ENCODE measurements at places on chromosomes 7 and 10.

DNA sequence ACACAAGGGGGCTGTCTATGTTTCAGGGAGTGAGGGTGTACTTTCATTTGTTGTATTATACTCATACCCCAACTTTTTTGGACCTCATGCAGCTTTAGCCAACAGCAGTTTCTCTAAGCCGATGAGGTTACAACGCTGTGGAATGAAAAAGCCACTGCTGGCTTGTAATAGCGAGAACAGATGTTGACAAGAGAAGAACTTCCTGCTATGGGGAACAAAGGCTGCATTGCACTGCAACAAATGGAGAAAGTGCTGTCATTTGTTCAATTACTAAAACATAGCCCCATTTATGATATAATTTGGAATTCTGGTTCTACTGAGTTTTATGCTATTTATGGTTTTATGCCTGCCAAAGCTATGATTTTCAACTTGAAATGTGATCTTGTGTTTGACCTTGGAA is 104.2 kb upstream of the TMEM72 start:
- DNase-seq = no peak

DNA sequence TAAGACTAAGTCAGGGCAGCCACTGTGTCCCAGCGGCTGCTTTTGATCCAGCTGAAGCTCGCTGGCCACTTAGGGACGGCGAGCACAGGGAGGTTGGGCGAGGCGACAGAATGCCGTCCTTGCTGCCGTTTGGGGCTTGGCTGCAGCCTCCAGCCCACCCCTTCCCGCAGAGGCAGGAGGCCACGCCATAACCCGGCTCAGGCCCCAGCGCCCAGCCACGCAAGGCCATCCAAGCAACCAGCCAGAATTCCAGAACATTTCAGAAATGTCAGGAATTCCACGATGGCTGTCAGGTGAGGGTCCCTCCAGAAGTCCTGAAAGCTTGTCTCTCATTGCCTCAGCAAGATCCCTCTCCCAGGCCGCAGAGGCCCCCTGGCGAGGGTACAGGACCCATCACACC is 479.1 kb upstream of the FOXK1 start:
- no peak for DNase-seq

DNA sequence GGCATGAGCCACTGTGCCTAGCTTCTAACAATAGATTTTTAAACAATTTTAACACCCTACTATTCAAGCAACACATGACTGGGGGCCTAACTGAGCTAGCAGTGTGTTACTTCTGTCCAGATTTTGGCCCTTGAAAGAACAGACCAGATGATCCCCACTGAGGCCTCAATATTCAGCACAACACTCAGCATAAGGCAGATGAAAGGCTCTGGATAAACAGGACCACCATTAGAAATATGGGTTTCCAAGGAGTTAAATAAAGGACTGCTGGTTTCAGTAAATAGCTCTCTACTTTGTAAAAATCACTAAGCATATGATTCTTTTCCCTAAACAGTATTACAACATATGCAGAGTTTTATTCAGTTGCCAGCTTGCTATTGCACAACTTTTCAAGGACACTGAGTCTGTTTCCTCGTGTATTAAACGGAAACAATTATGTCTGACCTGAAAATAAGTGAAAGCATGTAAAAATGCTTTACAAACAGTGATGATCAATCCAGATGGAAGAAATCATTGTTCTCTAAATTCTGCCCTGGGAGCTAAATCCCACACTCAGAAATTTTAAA is 23.8 kb upstream of the FZD1 start:
- no peak for DNase-seq

GRCh38 chr7:78427209-78427608 is 628.6 kb downstream of the PHTF2 start:
- DNase-seq = no peak

DNA sequence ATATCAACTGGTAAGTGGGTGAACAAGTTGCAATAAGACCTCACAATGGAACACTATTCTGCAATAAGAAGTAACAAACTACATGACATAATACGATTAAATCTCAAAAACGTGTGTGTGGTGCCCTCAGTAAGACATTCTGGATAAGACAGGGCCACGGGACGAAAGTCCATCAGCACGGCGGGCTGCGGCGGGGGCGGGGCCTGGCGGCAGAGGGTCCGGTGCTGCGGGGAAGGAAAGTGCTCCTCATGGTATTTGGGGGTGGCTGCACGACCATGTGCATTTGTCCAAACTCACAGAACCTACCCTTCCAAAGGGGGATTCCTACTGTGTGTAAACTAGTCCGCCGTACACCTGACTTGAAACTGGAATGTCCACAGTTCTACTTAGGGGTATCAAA is 341.8 kb downstream of the TCERG1L start:
- no peak for DNase-seq

Data from stimulated activated CD8-positive, alpha-beta memory T cell treated with anti-CD3 and anti-CD28 coated beads, Interleukin-4, amount 100 ng/mL, for 48 hours (primary cell).